G401 (cell line): ENCODE measurements at places on chromosomes 11 and 22. TPM values are rescaled to one million over a fixed set of nuclear protein-coding genes. Genes with fewer than 3 reads are reported as not detected.

Gene OR4C46
- total RNA-seq = not detected in 2 replicates

Gene SEC14L6
- total RNA-seq = not detected in 2 replicates

Gene PANX3
- total RNA-seq = not detected in 2 replicates

Gene SULT4A1
- total RNA-seq = 5.5 and 9.5 TPM in 2 replicates

Gene SPDYC
- total RNA-seq = 2.0 and 3.4 TPM in 2 replicates

DNA sequence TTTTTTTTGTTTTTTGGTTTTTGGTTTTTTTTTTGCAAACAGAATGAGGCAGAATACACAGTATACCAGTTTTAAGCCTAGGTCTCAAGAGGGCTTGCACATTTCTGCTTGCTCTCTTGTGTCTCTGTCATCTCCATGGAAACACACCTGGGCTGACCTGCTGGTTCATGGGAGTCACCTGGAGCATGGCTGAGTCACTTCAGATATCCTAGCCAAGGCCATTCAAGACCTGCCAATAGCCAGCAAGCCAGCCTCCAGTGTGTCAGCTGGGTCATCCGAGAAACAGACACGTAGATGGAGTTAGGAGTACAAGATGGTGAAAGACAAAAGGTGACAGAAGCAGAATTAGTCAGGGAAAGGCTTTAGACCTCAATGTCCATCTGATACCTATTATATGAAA lies 124.2 kb upstream of the SEZ6L start:
- no peak for DNase-seq

DNA sequence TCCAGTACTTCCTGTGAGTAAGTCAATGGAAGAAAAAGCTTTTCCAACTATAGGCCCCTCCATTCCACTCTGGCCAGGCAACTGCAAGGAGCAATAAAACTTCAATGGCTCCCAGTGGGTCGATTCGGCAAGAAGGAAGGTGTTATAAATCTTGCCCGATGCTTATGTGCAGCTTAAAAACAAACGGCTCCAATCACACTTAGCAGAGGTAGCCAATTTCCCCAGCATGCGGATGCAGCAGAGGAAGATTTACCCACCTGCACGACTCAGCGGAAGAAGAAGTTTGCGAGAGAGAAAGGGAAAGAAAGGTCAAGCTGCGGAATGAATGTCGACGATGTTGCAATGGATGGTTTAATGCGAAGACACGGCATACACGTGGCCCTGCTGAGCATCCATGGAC lies 141.5 kb downstream of the OPCML start:
- DNase-seq = no peak

GRCh38 chr11:11243590-11244469 lies 109.2 kb downstream of the CSNK2A3 start:
- no peak for DNase-seq

- DNase-seq = no peak
Observed at GRCh38 chr22:29112681-29113080, 39.8 kb downstream of the KREMEN1 start.

DNA sequence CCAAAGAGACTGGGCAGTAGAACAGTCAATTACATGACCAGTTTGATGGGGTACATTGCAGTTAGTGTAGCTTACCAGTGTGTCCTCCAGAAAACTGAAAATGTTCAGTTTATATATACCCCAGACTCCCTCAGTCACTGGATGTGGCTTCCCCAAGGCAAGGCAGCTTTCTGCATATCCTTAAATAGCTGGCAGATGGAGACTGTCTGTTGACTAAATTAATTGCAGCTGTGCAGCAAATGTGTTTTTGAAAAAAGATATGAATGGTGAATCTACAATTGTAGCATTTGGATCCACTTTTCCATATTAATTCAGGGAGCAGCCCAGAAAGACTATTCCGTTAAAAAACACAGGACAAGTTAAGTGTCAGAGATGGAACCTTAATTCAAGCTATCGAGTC lies 565.1 kb upstream of the CCDC179 start:
- DNase-seq = no peak

GRCh38 chr11:111455291-111456085 lies 56.7 kb downstream of the BTG4 start:
- peak; percentile 90 for DNase-seq

DNA sequence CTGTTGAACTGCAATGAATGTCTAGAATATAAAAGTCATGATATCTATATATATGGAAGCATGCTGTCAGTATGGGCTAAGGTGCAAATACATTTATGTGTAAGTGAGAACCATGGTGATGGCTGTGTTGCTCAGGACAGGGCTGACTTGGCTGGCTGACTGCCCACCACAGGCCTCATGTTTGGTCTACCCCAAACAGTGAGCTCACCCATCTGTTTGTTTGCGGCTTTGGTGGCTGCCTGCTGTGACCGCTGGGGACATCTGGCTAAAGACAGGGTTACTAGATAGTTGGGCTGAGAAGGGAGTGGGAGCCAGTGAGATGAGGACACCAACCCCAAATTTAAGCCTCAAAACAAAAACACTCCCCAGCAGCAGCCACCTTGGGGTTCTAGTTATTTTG lies 6.3 kb downstream of the CD44 start:
- no peak for DNase-seq
